ENCODE measurements at places on chromosomes 16 and 17.

DNA sequence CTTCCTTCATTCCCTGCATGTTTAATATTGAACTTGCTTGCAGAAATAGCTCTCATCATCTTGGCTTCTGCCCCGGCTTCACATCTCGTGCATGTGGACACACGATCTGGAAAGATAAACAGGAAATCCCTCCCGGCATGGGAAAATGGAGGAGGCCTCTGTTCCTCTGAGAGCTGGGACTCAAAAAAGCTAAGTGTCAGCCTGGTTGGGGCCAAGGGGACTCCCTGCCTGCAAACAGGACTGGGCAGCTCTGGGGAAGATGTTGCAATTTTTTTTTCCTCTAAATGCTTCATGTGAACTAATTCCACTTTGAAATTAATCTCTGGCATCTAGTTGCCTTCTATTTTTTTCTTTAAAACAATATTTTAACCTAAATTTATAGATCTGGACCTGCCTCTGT is 24.8 kb downstream of the ITPRIPL2 start:
- DNase-seq = no peak

DNA sequence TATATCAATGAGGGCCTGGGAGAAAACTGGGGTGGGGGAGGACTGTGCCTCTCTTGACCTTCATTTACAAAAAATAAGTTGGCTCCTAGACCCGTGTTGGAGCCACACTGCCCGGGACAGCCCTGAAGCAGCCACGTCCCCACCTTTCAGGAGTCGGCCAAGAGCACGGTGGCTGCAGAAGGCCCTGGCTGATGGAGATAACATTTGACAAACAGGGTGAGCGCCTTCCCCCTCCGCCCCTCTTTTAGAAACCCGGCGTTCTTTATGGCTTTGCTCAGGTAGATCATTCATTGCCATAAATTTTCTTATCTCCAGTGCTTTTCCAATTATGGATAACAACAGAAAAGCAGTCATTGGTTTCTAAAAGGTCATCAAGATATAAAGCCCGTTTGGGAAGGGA is 398.1 kb upstream of the TNRC6C start:
- DNase-seq = no peak

DNA sequence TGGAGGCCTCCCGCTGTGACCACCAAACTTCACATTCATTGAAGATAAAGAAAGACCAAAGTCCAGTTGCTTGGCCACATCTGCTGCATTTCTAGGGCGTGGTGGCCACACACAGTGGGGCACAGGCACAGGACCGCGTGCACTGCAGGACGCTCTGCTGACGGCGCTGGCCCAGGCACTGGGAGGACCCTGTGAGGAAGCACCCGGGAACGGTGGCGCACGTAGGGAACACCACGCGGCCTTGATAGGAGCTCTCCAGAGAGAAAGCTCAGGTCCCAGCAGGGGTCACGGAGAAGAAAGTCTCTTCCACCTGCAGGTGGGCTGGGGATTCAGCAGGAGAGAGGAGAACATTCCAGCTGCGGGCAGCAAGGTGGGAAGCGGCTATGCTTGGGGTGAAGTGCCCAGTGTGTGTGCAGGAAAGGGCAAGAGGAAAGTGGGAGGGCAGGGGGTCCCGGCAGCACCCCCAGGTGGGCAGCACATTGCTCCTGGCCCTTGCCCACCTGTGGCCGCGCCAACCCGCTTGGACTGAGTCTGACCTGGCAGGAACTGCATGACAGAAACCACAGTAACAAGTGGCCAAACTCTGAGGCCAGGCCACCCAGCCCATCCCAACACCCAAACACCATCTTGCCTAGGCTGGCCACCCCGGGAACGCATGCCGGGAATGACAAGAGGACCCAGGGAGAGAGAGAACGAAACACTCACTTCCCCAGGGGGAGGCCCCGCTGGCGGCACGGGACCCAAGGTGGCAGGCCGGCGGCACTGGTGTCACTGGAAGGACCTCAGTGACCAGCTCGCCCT is 32.8 kb downstream of the TBC1D16 start:
- no peak for DNase-seq

- no peak for DNase-seq
These were observed 63.8 kb upstream of the CHMP6 start for GRCh38 chr17:80927791-80928216.

GRCh38 chr17:28145348-28145747 is 102.9 kb downstream of the NLK start:
- no peak for DNase-seq

GRCh38 chr16:20826039-20826566 is 19.8 kb downstream of the REXO5 start:
- DNase-seq = no peak

DNA sequence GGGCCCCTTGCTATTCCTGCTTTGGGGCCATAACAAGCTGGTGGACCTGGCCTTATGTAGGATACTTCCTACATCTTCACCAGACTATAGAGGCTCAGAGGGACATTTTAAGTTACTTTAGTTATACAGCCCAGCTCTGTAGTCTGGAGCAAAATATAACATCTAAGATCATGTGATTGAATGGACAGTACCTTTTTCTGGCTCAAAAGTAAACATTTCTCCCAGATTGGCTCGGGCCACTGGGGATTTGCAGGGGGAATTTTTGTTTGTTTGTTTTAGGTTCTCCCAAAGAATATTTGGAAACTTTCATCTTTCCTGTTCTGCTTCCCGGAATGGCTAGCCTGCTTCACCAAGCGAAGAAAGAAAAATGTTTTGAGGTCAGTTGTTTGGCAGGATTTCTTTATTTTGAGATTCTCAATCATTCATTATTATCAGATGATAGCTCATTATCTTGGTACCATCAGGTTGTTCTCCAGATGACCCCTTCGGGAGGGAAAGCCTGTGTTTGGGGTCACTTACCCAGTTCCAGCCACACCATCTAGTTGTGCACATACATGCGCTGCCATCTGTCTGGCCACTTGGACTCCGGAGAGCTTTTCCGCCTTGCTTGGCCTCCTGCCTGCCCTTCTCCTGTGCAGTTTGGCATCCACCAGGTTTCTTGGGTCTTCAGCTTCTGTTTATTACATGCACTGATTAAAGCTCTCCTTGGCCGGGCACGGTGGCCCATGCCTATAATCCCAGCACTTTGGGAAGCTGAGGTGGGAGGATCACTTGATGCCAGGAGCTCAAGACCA is 17.2 kb downstream of the IQCK start:
- DNase-seq = no peak

- no peak for DNase-seq
These were observed 1.4 kb upstream of the AMZ2 start for GRCh38 chr17:68246271-68247028.

DNA sequence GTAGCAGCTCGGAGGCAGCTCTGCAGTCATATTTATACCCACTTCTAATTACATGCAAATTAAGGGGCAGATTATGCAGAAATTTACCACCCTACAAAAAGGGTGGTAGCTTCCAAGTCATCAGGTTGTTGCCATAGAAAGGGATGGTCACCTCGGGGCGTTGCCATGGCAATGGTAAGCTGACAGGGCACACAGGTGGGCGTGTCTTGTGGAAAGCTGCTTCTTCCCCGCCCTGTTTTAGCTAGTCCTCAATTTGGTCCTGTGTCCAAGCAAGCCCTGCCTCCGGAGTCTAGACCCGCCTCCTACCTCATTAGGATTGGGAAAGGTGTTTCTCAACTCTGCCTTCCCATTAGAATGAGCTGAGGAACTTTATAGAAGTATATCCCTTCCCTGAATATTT is 98.7 kb downstream of the HS3ST2 start:
- DNase-seq = no peak

- no peak for DNase-seq
These were observed 4.4 kb downstream of the STX1B start for GRCh38 chr16:31006086-31006385.

- DNase-seq = no peak
These were observed 38.7 kb upstream of the NGFR start for GRCh38 chr17:49456183-49456965.

GRCh38 chr17:6994666-6995256 is 1.1 kb upstream of the ALOX12 start:
- no peak for DNase-seq

All from stimulated activated naive CD4-positive, alpha-beta T cell (primary cell).